Endothelial cell (in vitro differentiated cells): ENCODE measurements at places on chromosomes 5 and 9. TPM values are rescaled to one million over a fixed set of nuclear protein-coding genes. Genes with fewer than 3 reads are reported as not detected.

DNA sequence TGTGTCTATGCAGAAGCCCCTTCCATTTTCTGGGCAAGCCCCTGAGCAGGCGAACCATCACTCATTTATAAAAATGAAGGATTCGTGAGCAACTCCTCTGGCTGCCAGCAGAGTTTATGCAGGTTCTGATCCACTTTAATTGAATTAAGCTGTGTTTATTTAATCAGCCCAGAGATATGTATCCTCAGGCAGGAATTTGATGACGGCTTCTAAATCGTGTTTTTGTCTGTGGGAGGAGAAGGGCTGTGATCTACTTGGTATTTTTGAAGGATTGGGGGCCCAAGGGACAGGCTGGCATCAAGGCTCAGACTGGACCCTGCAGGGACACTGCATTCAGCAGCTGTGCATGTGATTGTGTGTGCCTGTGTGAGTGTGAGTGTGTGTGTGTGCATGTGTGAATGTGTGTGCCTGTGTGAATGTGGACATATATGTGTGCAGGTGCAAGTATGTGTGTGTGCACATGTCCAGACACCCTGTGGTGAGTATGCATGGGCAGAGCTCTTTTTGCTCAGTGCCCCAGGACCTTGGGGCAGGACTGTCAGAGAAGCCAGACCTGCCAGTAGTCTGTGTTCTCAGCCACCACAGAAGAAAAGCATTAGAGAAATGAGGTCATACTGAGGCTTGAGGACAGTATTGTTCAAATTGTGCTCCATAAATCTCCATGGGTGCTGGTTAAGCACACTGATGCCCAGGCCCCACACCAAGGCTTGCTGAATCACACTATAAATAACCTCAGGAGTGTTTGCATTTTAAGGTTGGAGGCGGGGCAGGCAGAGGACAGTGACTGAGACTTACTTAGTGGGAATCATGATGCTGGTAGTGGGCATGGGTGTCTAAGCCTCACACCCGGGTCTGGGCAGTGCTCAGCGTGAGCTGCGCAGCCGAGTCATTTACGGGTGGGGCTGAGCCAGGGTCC is 164.0 kb downstream of the CARTPT start:
- no peak for DNase-seq

DNA sequence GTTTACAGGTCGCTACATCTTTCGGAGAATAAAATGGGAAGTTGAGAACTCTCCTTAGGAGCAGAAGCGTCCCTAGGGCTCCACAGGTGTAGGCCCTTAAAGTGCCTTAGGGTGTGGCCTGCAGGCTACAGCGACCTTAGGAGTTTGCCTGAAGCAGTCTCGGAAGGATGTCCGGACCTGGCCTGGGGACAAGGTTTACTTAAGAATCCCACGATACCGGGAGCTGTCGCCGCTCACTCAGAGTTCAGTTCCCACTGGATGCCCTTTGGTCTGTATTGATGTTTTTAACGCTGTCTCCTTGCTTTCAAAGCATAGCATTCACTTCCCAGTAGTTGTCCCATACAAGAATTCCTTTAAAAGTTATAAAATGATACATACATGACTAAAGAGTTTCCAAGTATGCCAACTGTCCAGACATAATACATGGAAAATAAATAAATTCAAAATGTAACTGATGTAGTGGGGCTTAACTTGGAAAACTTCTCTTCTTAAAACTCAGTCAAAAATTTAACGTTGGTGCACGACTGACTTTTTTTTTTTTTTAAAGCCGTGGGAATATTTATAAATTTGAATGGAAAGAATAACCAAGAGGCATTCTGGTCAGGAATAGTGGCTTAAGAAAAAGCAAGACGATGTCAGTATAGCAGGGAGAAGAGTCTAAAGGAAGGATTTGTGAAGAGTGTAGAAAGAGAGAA is 848 bp downstream of the RAD50 start:
- DNase-seq: peak; percentile 10

Gene NPDC1
- total RNA-seq: 116 TPM

DNA sequence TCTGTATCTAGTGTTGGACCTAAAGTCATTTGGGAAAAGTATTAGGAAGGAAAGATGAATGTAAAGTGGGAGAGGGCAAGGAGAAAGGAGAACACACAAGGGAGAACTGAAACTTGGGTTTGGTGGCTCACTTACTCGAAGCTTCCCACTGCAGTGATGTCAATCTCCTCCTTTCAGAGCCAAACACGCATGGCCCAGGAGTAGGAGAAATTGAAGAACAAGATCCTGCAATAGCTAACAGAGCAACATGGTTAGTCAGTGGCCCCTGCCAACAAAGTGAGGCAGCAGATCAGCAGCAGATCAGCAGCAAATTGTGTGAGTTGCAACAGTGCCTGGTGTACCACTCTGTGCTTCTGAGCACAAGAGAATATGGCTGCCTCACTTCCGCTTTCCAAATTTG is 366.4 kb downstream of the PSAT1 start:
- DNase-seq: no peak
